Gastroesophageal sphincter (tissue), 4 donors: ENCODE measurements at places on chromosomes 12 and 14. TPM values are rescaled to one million over a fixed set of nuclear protein-coding genes. Genes with fewer than 3 reads are reported as not detected.
A peak's percentile ranks its signal among the peaks of the same experiment; 100 is the strongest.

The KRT77 gene
- total RNA-seq, result not detected

The PLEKHD1 gene
- not detected for total RNA-seq

The PTCSC3 gene
- not detected for total RNA-seq

The AKAP3 gene
- total RNA-seq, result 3.0 TPM

The GRIN2B gene
- under 0.01 TPM for total RNA-seq

The RPS6KL1 gene
- 7.6 TPM for total RNA-seq

The MYL2 gene
- not detected for total RNA-seq

The OR4E2 gene
- not detected for total RNA-seq

The PAPLN gene
- total RNA-seq, result 47.7 TPM

The RNASE1 gene
- total RNA-seq, result 406 TPM

The WIF1 gene
- total RNA-seq, result 1.6 TPM

The TTC8 gene
- total RNA-seq, result 32.6 TPM

The KCNH5 gene
- total RNA-seq, result 0.27 TPM

GRCh38 chr12:32336261-32336660, 63.1 kb upstream of the FGD4 start:
- no peak for ATAC-seq

GRCh38 chr12:13233830-13234641, 37.5 kb downstream of the EMP1 start:
- ATAC-seq, result no peak

DNA sequence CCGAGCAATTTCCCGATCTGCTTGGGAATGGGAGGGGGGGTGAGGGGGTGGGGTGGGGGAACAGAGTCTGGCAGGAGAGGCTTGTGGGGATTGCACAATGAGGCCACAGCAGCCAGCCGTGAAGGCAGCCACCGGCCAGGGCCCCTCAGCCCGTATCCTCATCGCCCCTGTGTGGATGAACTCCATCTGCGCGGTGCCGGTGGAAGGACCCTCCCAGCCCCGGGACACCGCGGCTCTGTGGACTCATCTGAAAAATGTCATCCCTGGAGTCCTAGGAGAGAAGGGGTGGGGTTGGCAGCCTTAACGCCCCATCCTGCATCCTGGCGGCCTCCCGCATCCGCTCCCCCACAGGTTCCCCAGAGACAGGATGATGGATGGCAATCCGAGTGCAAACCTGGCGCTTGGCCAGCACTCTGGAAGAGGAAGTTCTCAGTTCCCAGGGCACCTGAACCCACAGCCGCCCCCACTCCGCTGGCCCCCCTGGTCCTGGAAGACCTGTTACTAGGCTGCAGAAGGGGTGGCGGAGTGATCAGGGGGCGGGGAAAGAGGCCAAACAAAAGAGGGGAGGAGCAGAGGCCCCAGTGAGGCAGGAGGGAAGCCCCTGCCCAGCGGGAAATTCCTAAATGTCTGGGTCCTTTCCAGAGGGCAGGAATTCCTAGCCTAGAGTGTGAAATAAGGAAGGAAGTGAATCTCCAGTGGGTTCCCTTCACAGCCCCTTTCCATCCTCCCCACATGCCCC, 1.2 kb upstream of the TNFAIP2 start:
- ATAC-seq, result peak; percentile 76

- no peak for ATAC-seq
Measured at GRCh38 chr12:106897082-106897481, 58.6 kb upstream of the TMEM263 start.

- no peak for ATAC-seq
Measured at GRCh38 chr12:7837366-7837765, 35.3 kb downstream of the SLC2A14 start.

DNA sequence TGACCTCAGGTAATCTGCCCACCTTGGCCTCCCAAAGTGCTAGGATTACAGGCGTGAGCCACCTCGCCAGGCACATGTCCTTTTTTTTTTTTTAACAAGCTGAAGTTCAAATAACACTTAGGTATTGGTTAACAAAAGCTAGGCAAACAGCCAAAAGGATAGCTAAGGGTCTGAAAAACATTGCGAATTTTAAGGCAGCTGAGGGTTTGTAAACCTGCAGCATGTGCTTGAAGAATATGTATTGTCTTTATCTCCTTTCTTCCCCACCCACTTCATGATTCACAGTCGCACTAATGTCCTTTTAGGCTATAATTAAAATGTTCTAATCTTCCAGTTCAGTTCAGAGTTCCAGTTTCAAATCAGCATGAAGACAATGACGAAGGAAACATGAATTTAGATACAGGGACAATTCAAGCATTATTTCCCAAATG, 30.1 kb upstream of the CERS5 start:
- ATAC-seq, result no peak

- ATAC-seq, result no peak
Measured at GRCh38 chr14:51844081-51844881, 16.1 kb upstream of the GNG2 start.

GRCh38 chr12:54991161-54991990, 6.8 kb upstream of the TESPA1 start:
- ATAC-seq, result no peak

DNA sequence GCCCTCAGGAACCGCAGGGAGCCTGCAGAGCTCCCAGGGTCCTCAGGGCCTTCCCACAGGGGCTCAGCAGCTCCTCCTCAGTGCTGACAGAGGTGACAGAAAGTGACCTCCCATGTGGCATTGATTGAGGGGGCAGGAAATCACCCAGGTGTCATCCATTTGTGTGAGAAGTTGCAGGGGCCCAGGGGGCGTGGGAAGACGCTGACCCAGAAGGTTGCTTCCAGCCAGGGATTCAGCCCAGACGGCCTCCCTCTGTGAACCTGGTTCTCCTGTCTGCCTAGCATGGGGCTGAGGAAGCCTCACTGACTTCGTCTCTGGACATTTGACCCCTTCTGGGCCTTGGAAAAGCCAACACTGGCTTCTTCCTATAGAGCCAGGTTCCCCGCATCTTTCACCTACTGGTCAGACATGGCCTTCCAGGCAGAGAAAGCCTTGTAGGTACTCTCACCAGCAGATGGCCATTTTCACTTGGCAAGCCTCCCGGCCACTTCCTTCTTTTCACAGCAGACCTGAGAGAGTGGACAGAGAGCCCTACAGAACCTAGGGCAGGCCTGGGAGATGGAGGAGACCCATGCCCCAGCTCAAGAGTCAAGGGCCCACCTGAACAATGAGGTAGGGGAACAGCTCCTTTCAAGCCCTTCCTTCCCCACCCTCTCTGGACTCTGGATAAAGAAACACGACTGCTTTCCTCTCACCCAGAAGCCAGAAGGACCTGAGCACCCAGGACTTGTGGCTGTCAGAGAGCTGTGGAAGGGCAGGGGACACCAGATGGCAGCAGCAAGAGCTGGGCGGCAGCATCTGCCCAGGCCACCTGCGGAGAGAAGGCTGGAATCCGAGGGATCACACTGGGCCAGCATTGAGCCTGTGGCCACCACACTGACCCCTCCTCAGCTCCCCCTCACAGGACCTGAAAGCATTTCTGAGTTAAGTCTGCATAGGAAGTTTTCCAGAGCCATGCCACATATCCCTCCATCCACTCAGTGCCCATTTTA, 377.8 kb downstream of the DPF3 start:
- ATAC-seq, result no peak

DNA sequence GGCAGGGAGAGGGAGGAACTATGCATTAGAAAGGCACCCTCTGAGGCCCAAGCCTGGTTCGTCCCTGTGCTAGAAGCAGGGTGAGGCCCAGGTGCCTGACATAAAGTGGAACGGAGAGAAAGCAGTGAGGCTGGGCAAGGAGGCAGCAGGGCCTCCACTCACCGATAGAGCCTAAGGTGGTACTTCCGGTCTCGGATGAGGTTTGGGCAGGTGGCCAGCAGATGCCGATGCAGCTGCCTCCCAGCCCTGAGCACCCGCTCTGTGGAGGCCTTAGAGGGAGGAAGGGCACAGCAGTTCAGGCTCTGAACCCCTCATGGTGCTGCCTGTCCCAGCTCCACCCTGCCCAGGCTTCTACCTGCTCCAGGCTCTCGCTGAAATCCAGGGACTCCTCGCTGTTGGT, 7.1 kb downstream of the RAPGEF3 start:
- no peak for ATAC-seq

DNA sequence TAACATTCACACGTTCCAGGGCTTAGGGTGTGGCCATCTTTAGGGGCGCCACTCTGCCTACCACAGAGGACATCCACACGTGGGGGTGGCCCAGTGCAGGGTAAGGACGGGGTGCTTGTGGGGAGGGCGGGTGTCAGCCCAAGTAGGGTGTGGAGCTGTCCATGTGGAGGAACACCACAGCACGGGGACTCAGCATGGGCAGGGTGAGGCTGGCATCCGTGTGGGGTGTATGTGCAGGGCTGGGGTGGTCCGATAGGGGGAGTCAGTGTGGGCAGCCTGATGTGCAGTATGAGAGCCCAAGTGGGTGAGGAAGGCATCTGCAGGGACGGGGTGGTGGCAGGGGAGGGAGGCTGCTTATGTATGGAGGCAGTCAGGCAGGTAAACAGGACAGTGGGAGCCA, 17.7 kb downstream of the PSMC1 start:
- ATAC-seq, result peak; percentile 26

GRCh38 chr14:64704743-64705380, 638 bp downstream of the PLEKHG3 start:
- ATAC-seq, result peak; percentile 23

GRCh38 chr12:98741196-98741555, 96.1 kb downstream of the APAF1 start:
- no peak for ATAC-seq

- no peak for ATAC-seq
Measured at GRCh38 chr12:62676521-62677307, 210.1 kb downstream of the MON2 start.

DNA sequence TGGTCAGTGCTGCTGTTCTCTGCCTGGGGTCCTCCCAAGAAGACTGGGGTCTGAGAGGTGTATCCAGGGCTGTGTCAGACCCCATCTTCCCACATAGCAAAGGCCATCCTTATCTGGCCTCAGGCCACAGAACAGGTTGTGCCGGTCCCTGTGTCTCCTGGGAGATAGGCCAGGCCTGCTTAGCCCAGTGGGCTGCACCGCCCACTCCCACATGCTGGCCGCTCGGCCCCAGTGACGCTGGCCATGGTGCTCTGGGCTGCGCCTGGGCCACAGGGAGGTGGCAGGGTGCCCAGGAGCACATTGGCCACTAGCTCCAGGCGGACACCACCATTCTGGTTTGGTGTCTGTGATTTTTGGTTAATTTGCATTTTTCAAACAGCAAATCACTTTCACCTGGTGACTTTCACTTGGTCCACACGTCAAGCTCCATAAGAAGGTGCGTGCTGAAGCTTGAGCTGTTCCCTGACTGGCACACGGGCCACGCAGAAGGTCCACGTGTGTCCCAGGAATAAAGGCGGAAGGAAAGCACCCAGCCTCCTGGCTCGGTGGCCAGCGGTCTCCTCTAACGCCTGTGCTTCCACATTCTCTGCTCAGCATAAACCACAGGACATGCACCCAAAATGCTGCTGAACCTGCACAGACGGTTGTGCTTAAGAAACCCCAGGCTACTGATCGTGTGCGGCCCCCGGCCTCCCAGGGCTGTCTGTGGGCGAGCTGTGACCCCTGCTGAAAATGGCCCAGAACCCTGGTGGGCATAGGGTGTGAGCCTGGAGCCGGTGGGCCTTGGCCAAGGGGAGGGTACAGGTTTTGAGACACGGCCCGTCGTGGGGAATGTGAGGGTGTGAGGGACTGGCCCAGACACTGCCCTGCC, 4.6 kb downstream of the FBRSL1 start:
- ATAC-seq, result no peak

DNA sequence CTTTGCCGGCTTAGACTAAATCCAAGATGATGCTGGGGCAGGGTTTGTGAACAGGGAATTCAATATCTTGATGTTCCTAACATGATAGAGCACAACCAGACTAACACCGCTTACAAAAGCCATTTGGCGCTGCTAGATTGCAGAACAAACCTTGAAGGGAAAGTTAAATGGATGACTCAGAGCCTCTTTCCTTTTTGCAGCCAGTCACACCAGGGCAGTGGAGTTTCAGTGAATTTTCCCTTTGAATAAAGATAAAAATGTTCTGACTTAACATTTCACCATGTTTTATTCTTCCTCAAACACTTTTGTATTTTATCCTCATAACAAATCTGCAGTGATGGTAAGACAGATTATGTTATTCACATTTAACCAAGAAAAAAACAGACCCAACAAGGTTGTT, 47.3 kb downstream of the PDE6H start:
- ATAC-seq, result no peak

DNA sequence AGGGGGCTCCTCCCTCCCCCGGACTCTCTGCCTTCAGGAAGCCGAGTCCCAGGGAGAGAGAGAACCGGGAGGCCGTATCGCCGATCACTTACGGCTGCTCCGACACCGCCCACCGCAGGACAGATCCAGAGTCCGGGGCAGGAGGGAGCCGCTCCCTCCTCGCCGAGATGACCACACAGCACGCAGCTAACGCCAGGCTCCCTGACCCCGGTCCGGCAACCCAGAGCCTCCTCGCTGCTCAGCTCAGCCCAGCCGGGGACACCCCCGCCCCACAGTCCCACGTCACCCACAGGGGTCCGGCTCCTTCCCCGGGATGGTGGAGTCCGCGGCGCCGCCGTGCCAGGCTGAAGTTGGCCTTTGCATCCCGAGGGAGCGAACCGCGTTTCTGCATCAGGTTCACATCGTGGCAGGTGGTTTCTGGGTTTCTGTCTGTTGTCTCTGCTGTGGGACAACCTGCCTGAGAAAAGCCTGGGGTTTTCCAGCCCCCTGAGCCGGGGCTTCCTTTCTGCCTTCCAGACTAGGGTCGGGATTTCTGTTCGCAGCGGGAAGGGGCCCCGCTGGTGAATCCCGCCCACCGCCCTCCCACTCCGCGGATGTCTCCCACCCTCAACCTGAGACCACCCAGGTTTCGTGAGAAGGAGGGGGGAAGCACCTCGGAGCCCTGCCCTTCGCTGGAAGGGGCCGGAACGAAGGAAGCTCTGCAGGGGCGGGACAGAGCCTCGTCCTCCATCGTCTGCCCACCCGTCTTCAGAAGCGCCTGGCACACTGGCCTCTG, 61.2 kb downstream of the NOC4L start:
- ATAC-seq, result peak; percentile 52

DNA sequence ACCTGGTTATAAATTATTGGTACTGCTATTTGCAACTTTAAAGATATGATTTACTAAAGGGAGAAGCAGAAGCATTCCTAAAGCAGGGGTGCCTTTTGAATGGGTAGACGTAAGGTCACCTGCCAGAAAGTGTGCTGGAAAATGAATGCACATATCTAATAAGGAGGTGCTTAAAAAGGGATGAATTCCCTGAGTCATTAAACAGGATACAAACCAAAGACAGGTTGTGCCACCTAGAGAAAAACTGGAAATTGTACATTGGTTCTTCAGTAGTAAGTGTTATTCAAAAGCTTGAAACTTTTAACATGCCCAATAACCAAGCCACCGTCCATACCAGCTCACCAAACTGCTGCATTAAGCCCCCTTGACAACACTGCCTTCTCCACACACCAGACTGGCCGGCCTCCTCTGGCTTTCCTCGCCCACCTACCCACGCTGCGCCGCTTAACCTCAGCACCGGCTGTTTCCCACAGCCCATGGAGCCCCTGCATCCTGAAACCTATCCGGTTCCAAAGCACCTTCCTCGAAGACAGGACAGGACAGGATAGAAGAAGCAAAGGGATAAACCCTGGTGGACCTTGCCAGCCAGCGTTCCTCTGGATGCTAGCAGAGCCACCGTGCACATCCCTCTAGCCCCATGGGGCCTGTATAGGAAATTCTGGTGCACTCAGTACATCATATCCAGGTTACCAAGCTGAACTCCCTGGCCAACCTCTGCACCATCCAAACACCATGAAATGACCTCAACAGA, 201.5 kb upstream of the CAND1 start:
- no peak for ATAC-seq

GRCh38 chr12:96386794-96387193, 13.4 kb downstream of the CDK17 start:
- ATAC-seq, result no peak

GRCh38 chr12:130799051-130799450, 40.0 kb downstream of the STX2 start:
- ATAC-seq, result no peak

GRCh38 chr14:25034803-25035681, 14.9 kb downstream of the STXBP6 start:
- ATAC-seq, result no peak
